ENCODE measurements at places on chromosomes 3 and 15.

GRCh38 chr3:24843955-24844354, 349.3 kb upstream of the THRB start:
- no peak for ATAC-seq
- H3K4me1 ChIP-seq = no peaks in the 10 kb centered on the region
- no peaks in the 10 kb centered on the region for H3K36me3 ChIP-seq
- no peaks in the 10 kb centered on the region for H3K27me3 ChIP-seq
- H3K4me3 ChIP-seq = no peak overlapping the region

DNA sequence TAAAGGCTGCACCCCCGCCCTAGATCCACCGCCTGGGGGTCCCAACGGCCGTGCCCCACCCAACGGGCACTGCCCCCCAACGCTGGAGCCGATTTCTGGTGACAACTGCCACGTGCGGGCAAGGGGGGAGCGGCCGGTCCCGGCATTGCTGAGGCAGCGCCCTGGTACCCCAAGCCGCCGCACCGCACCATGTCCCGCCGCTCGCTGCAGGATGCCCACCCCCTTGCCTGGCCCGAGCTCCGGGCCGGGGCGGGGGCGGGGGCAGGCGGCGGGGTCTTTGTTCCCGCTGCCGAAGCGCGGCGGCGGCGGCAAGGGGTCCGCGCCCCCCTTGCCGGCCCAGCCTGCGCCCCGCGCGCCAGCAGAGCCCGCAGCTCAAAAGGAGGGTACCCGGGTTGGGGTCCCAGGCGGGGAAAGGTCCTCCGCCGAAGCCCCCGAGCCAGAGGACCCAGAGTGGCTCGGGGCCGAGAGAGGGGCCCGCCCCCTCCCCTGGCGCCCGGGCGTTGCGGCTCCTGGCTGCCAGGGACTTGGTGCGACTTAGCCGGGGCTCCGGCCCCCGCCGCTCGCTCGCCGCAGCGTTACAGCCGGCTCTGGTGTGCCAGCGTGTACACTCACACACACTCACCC, 678 bp downstream of the SEMA7A start:
- peak overlapping the region; percentile 90 for H3K4me3 ChIP-seq
- peaks cover 30% of the 10 kb centered on the region for H3K4me1 ChIP-seq
- ATAC-seq = no peak
- H3K27me3 ChIP-seq = no peaks in the 10 kb centered on the region

GRCh38 chr15:70102827-70103226, 5.1 kb upstream of the TLE3 start:
- no peak for ATAC-seq
- peaks cover 9% of the 10 kb centered on the region for H3K36me3 ChIP-seq
- no peak overlapping the region for H3K27ac ChIP-seq
- peaks cover 1% of the 10 kb centered on the region for H3K4me1 ChIP-seq
- H3K27me3 ChIP-seq = peaks cover 4% of the 10 kb centered on the region
- H3K4me3 ChIP-seq = no peak overlapping the region

DNA sequence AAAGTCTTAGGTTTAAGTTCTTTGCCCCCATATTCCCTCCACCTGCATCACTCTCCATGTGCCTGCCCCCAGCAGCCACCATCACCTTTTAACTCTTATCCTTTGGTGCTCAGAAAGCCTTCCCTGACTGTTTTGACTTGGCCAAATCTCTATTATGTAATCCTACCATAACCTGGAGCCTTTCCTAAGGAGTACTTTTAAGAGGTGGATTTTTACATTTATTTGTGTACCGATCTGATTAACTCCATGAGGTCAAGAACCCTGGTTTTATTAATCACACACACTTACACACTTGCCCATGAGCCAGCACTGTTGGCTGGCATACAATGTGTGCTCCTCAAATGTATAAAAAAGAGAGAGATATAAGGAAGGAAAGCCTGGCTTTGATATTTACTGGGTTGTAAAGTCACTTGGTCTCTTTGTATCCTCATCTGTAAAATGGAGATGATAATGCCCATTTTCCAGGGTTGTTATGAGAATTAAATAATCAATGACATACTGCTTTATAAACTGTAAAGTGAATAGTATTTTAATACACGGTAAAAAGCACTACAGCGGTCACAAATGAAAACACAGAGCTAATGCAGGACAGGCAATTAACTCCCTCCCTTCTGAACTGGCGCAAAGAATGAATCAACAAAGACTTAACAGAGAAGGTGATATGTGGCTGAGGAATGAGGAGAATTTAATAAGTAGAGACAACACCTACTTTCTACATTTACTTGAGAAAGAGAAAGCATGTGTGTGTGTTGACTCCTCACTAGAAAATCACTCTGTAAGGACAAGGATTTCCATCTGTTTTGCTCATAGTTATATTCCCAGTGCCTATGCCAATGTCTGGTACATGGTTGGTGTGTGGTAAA, 45.4 kb downstream of the ATP13A4 start:
- no peak overlapping the region for H3K4me3 ChIP-seq
- H3K27ac ChIP-seq = no peak overlapping the region
- no peaks in the 10 kb centered on the region for H3K4me1 ChIP-seq
- no peak for ATAC-seq
- H3K27me3 ChIP-seq = peaks cover 7% of the 10 kb centered on the region
- no peaks in the 10 kb centered on the region for H3K36me3 ChIP-seq

GRCh38 chr3:54355800-54356199, 233.4 kb downstream of the CACNA2D3 start:
- no peak overlapping the region for H3K27ac ChIP-seq
- no peak for ATAC-seq
- H3K4me1 ChIP-seq = no peaks in the 10 kb centered on the region
- peaks cover 8% of the 10 kb centered on the region for H3K27me3 ChIP-seq

DNA sequence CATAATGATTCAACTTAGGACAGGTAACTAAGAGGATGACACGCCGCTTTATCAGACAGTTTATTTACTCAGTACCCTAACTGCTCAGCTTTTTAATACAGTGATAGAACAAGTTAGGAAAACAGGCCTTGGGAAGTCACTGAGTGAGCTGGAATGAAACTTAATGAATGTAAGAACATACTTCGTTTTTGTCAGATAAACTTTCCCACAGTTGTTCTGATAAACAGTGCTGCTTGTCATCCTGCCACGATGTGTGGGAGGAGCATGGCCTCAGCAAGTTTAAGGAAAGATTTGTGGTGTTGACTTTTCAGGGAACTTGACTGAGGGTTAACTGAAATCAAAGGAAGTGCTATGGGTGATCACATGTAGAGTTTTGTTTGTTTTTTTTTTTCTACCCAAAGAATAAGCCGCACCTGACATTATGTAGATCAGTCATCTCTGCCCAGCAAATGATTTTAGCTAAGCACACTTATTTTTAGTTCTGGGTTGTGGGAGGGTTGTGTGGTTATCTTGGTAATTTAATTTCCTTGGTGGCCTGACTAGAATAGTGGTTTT, 5.6 kb upstream of the P2RY14 start:
- no peaks in the 10 kb centered on the region for H3K36me3 ChIP-seq
- peak; percentile 80 for ATAC-seq
- H3K4me1 ChIP-seq = peaks cover 21% of the 10 kb centered on the region
- H3K27ac ChIP-seq = peak overlapping the region; percentile 85
- H3K4me3 ChIP-seq = peak overlapping the region; percentile 57

DNA sequence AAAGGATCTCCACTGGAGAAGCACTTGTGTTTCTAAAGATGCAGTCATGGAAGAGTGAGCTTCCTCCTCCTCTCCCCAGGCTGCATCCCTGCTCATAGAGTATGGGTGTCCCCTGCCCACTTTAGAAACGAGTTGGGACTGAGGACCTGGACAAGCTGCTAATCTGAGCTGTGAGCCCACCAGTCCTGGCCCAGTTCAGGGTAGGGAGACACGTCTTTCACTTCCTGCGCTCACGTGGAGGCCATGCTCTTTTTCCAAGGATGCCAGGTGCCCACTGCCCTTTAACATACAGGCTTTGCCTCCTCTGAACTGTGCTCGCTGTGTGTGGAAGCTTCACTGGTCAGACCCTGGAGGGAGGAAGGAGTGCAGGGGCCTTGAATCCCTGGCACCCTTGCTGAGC, 316.3 kb downstream of the UACA start:
- peaks cover 20% of the 10 kb centered on the region for H3K27me3 ChIP-seq
- H3K4me1 ChIP-seq = peaks cover 5% of the 10 kb centered on the region
- no peak overlapping the region for H3K4me3 ChIP-seq
- H3K27ac ChIP-seq = no peak overlapping the region
- no peaks in the 10 kb centered on the region for H3K36me3 ChIP-seq

GRCh38 chr3:43288366-43288765, 2.0 kb downstream of the SNRK start:
- H3K36me3 ChIP-seq = peaks cover 32% of the 10 kb centered on the region
- peaks cover 40% of the 10 kb centered on the region for H3K4me1 ChIP-seq
- ATAC-seq = peak; percentile 34
- H3K27ac ChIP-seq = peak overlapping the region; percentile 87

GRCh38 chr3:113264283-113265131, 53.1 kb downstream of the BOC start:
- H3K27ac ChIP-seq = no peak overlapping the region
- no peaks in the 10 kb centered on the region for H3K36me3 ChIP-seq
- H3K27me3 ChIP-seq = peaks cover 16% of the 10 kb centered on the region
- ATAC-seq = no peak

DNA sequence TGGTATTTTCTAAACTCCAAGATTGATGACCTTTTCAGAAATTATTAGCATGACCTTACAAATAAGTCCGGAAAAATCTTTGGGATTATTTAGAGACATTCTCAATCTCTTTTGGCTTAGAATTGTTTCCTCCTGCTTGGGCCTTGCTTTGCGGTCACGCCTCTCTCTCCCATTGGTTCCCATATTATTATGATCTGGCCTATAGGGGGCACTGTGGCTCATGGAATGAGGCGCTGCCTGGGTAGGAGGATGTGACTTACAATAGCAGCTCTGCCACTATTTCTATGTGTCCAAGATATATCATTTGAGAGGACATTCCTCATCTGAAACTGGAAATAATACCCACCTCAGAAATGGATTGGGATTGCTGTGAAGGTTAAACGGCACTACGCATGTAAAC, 464.9 kb downstream of the MFSD1 start:
- H3K27me3 ChIP-seq = peaks cover 4% of the 10 kb centered on the region
- H3K27ac ChIP-seq = no peak overlapping the region
- H3K36me3 ChIP-seq = no peaks in the 10 kb centered on the region

- ATAC-seq = no peak
- H3K27me3 ChIP-seq = peaks cover 12% of the 10 kb centered on the region
- H3K27ac ChIP-seq = no peak overlapping the region
- no peak overlapping the region for H3K4me3 ChIP-seq
- H3K4me1 ChIP-seq = no peaks in the 10 kb centered on the region
These were observed 17.2 kb downstream of the CPA3 start for GRCh38 chr3:148882288-148882687.

GRCh38 chr3:71076361-71077002, 507.0 kb downstream of the FOXP1 start:
- H3K4me1 ChIP-seq = peaks cover 56% of the 10 kb centered on the region
- peaks cover 64% of the 10 kb centered on the region for H3K36me3 ChIP-seq
- H3K27me3 ChIP-seq = no peaks in the 10 kb centered on the region
- ATAC-seq = no peak

- peaks cover 11% of the 10 kb centered on the region for H3K27me3 ChIP-seq
- H3K4me1 ChIP-seq = no peaks in the 10 kb centered on the region
- H3K36me3 ChIP-seq = no peaks in the 10 kb centered on the region
- no peak overlapping the region for H3K4me3 ChIP-seq
- no peak for ATAC-seq
- H3K27ac ChIP-seq = no peak overlapping the region
These were observed 340.3 kb upstream of the CTDSPL start for GRCh38 chr3:37521429-37521828.

GRCh38 chr3:17639257-17639656, 103.2 kb downstream of the TBC1D5 start:
- peak; percentile 56 for ATAC-seq
- peaks cover 3% of the 10 kb centered on the region for H3K4me1 ChIP-seq
- H3K4me3 ChIP-seq = no peak overlapping the region
- H3K36me3 ChIP-seq = no peaks in the 10 kb centered on the region

GRCh38 chr3:197718891-197719290, 17.8 kb downstream of the RUBCN start:
- peak overlapping the region; percentile 43 for H3K27ac ChIP-seq
- peak; percentile 90 for ATAC-seq
- no peak overlapping the region for H3K4me3 ChIP-seq
- no peaks in the 10 kb centered on the region for H3K27me3 ChIP-seq
- H3K4me1 ChIP-seq = no peaks in the 10 kb centered on the region

GRCh38 chr3:122690096-122690495, 9.5 kb downstream of the PARP14 start:
- H3K4me3 ChIP-seq = no peak overlapping the region
- H3K4me1 ChIP-seq = peaks cover 13% of the 10 kb centered on the region
- peaks cover 32% of the 10 kb centered on the region for H3K36me3 ChIP-seq
- H3K27me3 ChIP-seq = no peaks in the 10 kb centered on the region
- peak; percentile 43 for ATAC-seq
- no peak overlapping the region for H3K27ac ChIP-seq
